ENCODE measurements at places on chromosomes 2 and 18.

DNA sequence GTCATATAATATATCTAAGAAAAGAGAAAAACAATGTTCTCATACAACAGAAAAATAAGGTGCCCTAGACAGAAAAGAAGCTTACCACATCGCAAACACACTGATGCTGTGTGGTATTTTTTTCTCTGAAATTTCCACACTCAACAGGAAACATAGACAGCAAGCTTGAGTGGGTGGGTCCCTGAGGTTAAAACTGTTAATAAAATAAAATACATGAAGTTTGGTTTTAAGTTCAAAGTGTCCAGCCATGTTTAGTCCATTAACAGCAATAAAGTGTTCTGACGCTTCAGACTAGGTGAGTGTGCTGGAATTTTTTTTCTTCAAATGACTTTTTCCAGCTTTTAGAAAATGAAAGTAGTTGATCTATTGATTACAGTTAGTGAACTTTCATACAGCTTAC is 83.3 kb upstream of the EPB41L5 start:
- no peak for DNase-seq

- no peak for DNase-seq
These were observed 16.4 kb upstream of the C1QL2 start for GRCh38 chr2:119174993-119175347.

DNA sequence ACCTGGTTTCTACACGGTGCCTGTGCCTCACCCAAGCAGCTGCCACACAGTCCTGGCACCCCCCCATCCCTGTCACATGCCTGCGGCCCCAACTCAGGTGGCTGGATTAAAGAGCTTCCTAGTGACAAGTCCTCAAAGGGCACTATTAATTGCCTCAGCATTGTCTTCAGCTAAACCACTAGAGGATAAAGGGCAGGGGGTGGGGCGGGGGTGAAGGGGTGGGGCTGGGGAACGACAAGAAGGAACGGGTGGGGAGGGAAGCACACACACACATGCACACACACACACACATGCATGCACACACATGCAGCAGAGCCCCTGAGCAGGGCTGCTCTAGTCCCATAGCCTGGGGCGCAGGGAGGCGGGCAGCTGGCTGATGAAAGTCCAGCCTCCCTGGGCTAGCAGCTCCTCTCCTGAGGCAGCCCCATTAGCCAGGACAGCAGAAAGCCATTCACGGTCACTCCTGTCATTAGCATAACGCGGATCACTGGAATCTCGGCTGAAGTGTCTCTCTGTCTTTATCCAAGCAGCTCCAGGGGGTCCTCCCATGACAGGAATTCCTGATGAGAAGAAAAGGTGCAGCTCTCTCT is 7.4 kb upstream of the TEX261 start:
- DNase-seq = no peak

GRCh38 chr2:108927936-108928659 is 60.9 kb downstream of the EDAR start:
- DNase-seq = peak; percentile 14

DNA sequence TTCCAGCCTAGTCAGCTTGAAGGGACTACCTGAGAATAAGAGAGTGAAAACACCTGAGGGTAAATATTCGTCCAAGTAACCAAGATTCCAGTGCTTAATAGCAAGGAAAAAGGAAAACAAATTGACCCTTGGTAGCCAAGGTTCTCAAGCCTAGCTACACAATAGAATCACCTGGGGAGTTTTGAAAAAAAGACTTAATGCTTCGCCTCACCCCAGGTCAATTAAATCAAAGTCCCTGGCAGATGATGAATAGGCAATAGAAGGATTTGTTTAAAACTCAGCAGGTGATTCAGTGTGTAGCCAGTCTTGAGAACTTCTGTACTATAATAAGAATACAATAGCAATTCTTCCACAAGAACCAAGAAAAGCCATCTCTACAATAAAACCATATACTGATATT is 500.2 kb downstream of the XIRP2 start:
- no peak for DNase-seq

DNA sequence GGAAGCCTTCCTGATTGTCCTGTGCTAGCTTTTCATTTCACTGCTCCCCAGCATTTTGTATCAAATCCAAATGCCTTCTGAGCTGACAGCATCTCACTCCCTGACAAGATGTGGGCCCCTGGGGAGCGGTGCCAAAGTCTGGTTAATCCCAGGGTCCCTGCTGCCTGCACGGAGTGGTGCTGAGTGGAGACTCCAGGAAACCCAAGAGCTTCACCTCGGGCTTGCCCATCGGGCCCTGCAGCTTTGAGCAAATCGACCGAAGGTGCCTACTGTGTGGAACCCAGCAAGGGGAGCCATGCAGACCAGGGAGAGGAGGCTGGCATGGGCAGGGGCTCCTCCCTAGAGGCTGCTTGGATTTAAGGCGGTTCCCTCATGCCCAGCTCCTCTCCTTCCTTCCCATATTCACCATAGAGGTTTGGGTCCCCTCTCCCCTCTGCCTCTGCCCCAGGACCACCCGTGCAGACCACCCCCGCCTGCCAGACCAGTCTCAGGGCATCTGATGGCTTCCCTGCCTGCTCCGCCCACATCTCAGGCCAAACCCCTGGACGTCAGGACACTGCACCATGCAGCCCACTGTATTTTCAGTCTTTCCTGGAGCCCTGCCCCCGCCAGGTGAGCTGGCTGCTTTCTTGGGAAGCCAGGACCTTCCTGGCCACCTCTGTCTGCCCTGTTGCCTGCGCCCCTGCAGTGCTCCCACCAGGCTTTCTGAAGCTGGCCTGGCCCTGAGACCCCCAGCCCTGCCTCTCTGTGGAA is 37.8 kb downstream of the RRM2 start:
- no peak for DNase-seq

Measured in effector CD4-positive, alpha-beta T cell (primary cell).